T-helper 1 cell treated with Interleukin-12 subunit alpha and Interleukin-12 subunit beta and Interleukin-4 antibody, amounts not matched to agents 30 ng/mL and 1 ng/mL, for 36 hours (primary cell): ENCODE measurements at places on chromosomes 5 and 9. TPM values are rescaled to one million over a fixed set of nuclear protein-coding genes. Genes with fewer than 3 reads are reported as not detected.

The NDST1 gene
- total RNA-seq = 0.49 and 0.51 TPM in 2 replicates

The TNFSF8 gene
- 171 and 182 TPM in 2 replicates for total RNA-seq

The HAUS6 gene
- total RNA-seq = 24.9 and 25.3 TPM in 2 replicates

The CAMSAP1 gene
- total RNA-seq = 22.9 and 25.2 TPM in 2 replicates

The TRIM36 gene
- 0.39 TPM in 1 of 2 replicates, not detected in the other for total RNA-seq

The PCDHB9 gene
- not detected in 2 replicates for total RNA-seq
